ENCODE measurements at places on chromosomes 13 and 19.

- no peak for DNase-seq
Observed at GRCh38 chr13:99636306-99636705, 135.0 kb downstream of the TM9SF2 start.

DNA sequence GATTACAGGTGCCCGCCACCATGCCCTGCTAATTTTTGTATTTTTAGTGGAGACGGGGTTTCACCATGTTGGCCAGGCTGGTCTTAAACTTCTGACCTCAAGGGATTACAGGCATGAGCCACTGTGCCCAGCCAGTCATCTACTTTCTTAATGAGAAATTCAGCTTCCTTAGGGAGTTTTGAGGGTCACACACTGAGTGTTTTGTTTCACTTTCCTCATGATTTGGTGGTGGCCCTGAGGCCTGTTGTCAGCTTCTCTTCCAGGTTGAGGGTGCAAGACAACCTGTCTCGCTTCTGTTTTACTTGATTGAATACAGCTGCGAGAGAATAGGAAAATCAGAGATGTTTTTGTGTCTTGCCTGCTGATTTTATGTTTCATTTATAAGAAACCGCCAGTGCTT, 9.9 kb downstream of the FRY start:
- DNase-seq, result no peak

- DNase-seq, result no peak
Observed at GRCh38 chr13:66344805-66345517, 885.2 kb downstream of the PCDH9 start.

- no peak for DNase-seq
Observed at GRCh38 chr19:55553217-55554182, 8.2 kb upstream of the SBK3 start.

GRCh38 chr13:29081697-29082440, 261.7 kb downstream of the MTUS2 start:
- no peak for DNase-seq

DNA sequence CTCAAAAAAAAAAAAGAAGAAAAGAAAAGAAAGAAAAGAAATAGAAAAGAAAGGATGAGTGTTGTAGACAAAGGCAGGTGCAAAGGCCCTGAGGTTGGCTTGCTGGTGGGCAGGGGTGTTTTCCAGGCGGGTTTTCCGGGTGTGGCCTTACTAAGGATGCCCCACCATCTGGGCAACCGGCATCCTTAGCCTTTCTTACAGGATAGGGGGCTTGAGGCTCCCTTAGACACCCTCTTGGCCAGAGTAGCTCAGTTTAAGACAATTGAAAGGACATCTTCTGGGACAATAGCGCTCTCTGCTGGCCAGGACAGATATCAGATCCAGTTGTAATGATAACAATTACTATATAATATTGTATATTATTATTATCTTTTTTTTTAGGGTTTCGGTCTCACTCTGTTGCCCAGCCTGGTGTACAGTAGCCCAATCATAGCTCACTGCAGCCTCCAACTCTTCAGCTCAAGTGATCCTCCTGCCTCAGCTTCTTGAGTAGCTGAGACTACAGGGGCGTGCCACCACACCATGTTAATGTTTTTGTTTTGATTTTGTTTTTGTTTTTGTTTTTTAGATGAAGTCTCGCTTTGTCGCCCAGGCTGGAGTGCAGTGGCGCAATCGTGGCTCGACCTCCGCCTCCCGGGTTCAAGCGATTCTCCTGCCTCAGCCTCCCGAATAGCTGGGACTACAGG, 1.4 kb upstream of the QTRT1 start:
- DNase-seq, result peak; percentile 71

DNA sequence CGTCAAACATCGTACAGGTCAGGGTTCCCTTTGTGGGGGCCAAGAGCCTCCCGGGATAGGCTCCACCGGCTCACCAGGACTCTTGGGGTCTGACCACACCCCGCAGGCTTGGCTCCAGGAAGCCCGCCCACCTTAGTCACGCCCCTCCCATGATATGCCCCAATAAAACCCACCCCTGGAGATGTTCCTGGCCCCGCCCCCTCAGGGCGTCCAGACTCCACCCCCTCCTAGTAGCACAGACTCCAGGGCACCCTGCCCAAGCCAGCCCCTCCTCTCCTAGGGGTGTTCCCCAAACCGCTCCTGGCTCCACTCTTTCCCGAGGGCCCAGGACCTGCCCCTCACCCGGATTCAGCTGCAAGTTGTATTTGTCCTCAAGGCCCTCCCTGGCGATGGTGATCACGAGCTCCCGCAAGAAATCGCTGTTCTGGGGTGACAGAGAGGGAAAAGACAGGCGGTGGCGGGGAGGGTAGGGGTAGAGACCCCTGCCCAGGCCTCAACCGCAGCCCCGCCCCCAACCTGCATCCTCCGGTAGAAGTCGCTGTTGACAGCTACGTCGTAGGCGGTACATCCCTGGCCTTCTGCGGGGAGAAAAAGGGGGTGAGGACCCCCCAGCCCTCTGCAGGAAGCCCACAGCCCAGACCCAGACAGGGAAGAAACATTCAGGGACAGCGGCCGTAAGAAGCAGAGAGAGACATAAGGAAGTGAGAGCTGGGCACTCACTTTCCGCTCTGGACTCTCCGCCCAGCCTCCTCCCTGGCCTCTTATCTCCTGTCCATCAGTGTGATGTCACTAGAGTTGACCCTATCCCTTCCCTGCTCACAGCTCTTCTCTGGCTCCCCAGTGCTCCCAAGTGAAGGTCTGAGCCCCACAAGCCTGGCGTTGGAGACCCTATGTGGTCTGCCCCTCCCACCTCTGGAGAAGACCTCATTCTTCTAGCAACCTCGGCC, 3.9 kb downstream of the PIH1D1 start:
- DNase-seq, result no peak

GRCh38 chr19:3265432-3265831, 41.0 kb downstream of the CELF5 start:
- no peak for DNase-seq

DNA sequence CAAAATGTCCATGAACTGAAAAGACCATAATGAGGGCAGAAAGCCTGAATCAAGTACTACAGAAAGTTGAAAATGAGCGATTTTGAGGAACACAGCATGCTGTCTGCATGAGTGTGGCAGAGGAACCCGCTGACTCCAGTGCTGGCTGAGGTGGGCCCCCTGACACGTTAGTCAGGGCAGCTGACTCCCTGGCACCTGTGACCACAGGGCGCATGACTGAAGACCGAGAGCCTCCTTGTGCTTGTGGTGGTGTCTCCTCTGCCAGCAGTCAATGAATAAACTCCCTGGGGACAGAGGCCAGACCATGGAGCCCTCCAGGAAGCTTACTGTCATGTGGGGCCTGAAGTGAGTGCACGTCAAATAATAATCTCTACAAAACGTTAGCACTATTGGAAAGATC, 38.4 kb upstream of the VSTM2B start:
- DNase-seq, result no peak

DNA sequence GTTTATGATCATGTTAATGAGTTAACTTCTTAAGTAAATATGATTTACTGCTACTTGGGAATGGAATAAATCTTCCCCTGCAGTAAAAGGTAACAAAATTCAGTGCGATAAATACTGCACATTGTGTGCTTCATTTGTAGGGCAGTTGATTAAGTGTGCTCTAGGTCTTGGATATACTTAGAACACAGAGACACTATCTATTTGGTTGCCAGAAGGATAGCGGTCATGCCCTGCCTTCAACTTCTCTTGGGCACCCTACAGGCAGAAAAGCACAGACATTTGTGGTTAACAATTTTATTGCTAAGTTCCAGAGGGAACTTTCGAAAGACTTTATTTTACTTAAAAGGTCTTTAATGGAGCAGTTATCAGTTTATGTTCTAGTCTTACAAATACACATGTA, 605.8 kb downstream of the PCDH9 start:
- DNase-seq, result no peak

DNA sequence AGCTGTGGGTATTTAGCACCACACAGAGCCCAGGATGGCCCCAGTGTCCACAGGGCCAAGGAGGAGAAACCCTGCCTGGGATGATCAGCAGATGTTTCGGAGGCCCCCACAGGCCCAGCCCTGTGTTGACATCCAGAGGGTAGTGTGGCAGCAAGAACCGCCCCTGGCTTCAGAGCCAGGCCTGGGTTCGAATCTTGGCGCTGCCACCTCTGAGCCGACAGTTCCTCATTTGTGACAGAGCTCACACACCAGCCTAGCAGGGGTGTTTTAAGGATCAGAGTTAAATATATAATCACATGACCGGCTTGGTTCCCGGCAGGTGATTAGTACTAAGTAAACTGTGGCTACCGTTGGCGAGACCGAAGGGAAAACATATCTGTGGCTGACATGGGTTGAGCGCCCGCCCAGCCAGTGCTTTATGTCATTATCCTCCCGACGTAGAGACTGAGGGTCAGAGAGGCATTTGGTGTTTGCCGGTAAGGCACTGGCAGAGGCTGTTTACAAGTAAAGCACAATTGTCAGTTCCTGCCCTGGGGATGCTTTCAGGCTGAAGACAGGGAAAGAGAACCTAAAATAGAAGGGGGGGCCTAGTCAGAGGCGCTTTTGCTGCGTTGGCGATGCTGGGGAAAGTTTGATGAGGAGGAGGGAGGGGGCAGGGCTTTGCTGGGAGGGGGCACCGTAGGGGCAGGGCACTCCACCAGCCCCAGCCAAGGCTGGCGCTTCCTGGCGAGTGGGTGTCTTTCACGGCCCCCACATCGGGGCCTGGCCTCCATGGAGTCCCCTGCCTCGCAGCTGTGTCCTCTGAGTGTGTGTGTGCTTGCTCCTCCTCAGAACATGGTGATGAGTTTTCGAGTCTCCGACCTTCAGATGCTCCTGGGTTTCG, 4.8 kb downstream of the PIAS4 start:
- DNase-seq, result no peak

GRCh38 chr19:14333101-14333871, 48.0 kb upstream of the ADGRE5 start:
- no peak for DNase-seq

GRCh38 chr13:33263976-33264619, 21.5 kb downstream of the STARD13 start:
- DNase-seq, result no peak

DNA sequence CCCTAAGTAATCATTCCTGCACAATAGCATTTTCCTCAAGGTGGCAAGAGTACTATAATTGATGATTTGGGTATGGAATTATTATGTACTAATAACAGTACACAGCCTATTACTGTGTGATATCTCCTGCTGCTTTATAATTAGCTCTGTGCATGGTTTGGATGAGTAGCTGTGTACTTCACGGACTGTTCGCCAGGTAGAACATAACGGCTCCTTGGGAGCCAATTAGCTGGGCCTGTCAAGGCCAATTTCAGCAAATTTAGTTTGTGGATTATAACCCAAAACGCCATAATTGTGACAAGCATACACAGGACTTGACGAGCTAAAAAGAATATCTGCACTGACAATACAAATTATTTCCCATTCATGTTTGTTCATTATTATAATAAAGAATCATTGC, 1584.2 kb downstream of the SLITRK1 start:
- no peak for DNase-seq

- no peak for DNase-seq
Observed at GRCh38 chr13:44368599-44369368, 4.8 kb upstream of the SERP2 start.

DNA sequence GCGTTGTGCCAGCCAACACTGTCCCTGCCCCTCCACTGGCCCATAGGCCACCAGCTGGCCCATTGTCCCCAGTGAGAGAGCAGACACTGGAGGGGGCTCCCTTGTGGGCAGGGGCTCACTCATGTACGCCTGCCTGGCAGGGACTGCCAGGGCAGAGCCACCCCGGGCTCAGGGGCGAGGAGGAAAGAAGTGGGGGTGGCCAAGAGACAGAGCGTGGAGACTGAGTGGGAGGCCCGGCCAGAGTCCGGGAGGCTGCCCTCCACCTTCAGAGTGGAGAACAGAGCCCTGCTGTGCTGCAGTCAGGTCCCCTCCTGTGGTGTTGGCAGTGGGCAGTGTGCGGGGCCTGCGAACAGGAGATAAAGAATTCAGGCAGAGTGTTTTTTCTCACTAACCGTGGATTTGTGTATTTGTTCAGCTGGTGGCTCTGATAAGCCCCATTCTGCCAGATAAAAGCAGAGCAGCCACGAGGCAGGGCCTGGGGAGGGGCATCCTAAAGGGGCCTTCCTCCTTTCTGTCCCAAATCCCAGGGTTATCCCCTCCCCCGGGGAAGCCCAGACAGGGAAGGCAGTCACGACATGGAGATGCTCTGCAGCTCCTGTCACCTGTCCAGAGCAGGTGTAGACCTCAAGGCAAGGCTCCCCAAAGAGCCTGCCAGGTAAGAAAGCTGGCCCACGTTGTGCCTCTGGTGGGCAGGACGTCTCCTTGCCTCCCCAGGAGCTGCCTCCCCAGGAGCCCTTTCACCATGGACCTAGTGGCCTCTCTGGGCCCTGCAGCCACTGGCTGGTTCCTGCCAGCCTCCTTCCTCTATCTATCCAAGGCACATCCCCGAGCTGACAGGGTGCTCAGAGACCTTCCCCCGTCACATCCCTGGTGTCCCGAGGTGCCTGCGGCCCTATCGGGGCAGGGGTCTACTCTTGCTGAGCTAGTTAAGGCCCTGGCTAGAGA, 33.0 kb downstream of the LYL1 start:
- DNase-seq, result peak; percentile 84

GRCh38 chr19:46824890-46825730, 25.5 kb downstream of the AP2S1 start:
- DNase-seq, result peak; percentile 63

DNA sequence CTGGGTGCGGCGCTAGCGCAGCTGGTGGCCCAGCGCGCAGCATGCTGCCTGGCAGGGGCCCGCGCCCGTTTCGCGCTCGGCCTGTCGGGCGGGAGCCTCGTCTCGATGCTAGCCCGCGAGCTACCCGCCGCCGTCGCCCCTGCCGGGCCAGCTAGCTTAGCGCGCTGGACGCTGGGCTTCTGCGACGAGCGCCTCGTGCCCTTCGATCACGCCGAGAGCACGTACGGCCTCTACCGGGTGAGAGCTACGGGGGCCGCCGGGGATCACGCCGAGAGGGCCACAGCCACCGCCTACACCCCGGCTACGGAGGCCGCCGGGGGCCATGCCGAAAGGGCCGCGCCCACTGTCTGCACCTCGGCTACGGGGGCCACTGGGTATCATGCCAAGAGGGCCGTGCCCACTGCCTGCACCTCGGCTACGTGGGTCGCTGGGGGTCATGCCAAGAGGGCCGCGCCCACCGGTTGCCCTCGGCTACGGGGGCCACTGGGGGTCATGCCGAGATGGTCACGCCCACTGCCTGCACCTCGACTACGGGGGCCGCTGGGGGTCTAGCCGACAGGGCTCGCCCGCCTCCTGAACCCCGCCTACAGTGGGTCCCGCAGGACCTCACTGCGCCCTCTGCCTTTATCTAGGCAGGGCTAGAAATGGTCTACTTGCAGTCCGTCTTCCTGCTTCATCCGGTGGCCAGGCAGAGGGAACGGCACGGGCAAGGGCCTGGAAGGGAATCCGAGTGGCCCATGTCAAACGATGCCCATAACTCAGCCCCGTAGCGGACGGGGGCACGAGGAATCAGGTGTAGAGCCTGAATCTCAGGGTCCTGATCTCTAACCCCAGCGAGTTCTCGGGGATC, 500 bp downstream of the PGLS start:
- DNase-seq, result peak; percentile 99

All from common myeloid progenitor, CD34-positive (primary cell).